T-helper 9 cell (primary cell): ENCODE measurements at places on chromosomes 5 and 9.

DNA sequence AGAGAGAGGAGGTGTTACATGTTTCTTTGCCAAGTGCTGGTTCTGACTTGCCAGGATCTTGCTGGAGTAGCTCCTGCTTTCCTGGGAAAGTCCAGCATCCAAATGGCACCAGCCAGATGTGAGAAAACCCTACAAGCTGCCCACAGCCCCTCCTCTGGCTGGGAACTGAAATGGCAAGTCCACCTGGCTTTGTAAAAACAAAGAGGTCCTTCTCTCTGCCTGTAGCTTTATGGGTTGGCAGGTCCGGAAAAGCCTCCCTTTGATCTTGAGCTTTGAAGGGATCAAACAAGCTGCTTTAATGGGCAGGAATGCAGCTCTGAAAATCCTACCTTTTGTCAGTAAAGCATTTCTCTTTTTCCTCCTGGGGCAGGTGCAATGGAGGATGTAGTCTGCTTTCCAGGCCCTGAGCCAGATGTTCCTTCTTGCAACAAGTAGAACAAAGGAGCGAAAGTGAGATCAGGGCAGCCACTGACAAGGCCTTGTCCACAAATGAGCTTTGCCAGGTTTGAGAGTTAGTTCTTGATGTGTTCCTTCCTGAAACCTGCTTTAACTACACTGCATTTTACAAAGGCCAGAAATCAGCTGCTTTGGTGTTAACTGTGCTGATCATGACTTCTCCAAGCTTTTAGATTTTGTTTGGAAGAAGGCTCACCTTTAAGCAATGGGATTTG lies 456.7 kb downstream of the ZNF608 start:
- no peak for DNase-seq

GRCh38 chr9:107898761-107899160 lies 409.2 kb upstream of the KLF4 start:
- DNase-seq: no peak

DNA sequence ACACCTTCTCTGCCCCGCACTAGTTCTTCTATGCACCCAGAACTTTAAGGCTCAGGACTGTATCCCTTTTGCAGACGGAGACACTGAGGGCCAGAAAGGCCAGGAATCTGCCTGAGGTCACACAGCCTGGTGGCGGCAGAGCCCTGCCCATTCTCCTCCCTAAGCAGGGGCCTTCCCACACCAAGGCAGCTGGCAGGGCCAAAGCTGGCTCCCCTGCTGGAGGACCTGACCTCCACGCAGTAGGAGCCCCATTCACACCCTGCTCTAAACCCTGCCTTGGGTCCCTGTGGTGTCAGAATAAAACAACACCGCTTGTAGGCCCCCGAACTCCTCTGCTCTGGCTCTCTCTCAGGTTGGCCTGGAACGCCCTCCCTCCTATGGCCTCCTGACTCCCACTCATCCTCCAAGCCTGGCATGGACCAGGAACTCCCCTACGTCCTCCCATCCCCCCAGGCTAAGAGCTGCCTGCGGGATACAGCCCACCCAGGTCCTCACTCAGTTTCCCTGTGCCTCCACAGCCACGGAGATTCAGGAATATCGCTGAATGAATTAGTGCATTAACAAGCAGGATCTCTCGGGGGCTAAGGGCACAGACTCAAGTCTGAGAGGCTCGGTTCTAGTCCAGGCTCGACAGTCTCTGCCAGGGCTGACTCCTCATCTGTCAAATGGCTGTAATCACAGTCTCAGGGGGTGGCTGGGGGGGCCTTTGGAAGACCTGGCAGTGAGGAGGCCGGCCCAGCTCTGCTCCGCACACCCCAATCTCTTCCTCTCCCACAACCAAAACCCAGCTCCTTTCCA lies 2.8 kb downstream of the ST6GALNAC6 start:
- DNase-seq: no peak

- no peak for DNase-seq
Measured at GRCh38 chr9:18887546-18887945, 145.5 kb downstream of the SAXO1 start.

GRCh38 chr5:173143567-173143966 lies 764 bp upstream of the BNIP1 start:
- DNase-seq: no peak

DNA sequence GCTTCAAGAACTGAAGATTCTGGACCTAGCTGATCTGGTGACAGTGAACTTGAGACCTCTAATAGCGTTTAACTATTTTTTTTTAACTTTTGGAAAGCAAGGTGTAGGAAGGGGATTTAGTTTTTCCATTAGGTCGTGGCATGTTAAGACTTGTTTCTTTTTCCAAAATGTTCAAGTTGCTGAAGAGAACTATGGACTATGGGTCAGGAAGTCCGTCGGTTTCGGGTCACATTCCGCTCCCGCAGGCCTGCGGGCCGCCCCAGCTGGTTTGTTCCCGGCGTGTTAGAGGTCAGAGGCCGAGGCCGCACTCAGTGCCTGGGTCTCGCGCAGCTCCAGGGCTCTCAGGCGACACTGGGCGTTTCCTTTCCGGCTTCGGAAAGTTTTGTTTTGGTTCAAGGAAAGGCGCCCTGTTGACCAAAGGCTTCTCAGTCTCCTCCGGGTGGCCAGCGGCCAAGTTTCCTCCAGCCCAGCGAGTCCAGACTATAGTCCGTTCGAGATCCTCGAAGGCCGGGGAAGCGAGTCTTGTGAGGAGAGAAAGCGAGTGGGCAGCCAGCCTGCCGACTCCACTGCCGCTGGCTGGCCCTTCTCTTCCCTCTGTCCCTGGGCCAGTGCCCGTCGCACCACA lies 586 bp upstream of the FCHO2 start:
- DNase-seq: no peak

DNA sequence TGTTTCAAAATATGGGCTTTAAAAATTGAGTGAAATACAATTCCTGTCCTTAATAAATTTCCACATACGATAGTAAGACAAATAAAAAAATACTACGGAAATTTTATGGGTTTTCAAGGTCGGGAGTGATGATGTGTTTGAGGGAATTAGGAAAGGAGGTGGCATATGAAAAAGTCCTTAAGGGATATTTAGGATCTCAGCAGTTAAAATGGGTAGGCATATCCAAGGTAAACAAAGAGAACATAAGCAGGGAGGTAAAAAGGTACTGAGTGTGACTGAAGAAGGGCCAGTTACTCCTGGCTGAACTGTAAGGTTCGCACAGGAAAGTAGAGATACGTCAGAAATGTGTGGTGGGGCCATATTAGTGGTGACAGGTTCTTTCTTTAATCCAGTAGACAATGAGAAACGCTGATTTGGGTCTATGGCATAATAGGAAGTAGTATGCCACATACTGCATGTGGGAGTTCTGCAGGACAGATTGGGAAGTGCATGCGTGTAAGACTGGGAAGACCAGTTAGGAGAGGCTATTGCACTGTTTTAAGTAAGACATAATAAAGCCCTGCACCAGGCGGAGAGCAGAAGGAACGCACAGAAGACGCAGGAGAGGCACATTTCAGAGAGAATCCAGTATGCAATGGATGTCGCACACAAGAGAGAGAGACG lies 937 bp upstream of the HMGCR start:
- peak; percentile 2 for DNase-seq
